ENCODE measurements at places on chromosomes 11 and 22. TPM values are rescaled to one million over a fixed set of nuclear protein-coding genes. Genes with fewer than 3 reads are reported as not detected.

DNA sequence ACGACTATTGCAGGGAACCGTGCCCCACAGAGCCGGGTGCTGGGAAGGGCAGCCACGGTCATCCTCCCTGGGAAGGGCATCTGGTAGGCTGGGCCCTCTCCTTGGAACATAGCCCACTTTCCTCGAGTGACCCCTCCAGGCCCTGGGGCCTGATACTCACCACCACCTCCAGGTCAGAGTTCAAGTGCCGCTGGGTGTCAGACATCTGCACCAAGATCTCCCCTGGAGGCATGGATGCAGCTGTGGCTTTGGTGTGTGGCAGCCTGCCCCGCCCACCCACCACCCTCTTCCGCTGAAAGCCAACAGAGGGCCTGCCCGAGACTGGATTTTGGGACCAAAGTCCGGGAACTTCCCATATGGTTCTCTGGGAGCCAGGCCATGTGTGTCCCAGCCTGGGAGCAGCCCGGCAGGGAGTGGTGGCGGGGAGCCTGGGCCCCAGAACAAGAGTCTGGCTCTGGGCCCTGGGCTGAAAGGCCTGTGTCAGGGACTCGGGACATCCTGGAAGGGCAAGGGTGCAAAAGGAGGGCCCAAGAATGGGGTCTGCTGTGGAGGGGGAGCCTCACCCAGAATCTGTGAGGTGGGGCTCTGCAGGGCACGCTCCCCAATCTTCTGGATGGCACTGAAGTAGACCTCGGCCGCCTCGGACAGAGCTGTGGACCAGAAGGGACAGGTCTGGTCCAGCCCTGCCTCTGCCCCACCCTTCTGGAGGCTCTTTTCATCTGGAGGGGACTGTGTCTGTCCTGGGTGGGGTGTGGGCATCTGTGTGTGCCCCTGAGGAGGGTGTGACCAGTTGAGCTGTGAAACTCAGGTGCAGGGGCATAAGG is 2.6 kb downstream of the BAIAP2L2 start:
- no peak for DNase-seq

DNA sequence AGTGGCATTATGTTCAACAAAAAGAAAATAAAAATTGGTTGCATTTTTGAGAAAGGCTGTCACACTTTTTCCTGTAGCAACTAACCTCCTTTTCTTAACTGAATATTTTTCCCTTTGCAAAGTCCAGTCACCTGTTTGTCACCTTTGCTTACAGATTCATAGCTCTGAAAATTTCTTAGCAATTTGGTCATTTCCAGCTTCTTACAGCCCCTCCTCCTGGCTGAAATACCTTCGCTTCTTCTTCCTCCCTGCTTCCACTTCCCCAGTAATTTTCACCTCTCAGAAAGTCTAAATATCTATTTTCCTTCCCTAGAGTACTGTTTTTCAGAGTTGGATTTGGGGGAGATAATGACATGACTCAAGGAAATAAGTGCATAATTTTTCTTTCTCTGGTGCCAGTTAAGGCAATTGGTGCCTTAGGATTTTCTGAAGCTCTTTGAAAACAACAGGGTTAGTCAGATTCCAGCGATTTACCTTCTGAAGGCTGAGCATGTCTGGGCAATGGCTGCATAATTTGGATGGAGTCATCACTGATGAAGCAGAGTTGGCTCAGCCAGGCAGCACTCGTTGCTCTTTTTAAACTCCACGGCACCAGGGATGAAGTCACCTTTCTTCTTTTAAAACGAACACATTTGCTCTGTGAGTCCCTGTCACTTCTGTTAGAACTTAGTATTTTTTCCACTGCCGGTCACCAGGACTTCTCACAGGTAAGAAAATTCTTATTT is 62.1 kb upstream of the AMOTL1 start:
- DNase-seq: no peak

DNA sequence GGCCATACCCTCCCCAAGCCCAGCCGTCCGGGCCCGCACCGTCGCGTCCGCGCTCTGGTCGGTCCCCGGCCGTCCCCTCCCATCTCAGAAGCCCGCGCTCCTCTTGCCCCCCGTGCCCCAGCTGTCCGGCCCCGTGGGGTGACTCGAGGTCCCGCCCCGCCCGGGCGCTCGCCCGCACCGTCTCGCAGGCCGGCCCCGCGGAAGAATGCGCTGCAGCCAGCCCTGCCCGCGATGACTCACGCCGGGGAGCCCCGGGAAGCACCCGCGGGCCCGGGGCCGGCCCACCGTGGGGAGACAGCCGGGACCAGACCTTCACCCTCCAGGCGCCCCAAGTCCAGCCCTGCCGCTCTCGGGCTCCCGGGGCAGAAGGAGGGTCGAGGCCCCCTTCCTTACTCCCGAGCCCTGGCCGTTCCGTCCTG is 320 bp upstream of the PHLDA2 start:
- DNase-seq: no peak

DNA sequence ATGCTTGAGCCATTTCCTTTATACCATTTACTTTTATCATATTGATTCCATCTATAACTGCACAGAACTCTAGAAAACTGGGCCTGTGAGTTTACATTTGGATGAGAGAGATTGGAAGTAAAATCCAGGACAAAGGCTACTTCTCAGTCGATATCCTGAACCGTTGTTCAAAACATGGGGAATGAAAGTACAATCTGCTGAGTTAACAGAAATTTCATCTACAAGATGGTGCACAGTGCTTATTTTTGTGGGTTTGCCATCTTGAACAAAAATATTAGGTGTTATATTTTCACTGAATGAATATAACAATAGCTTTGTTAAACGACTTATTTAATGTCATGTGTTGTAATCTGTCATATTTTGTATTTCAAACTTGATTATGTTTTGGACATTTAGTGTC is 622.6 kb downstream of the LUZP2 start:
- DNase-seq: no peak

The KRTAP5-7 gene
- not detected for total RNA-seq

The CATSPER1 gene
- total RNA-seq: not detected
